Fibroblast of skin of left biceps (primary cell): ENCODE measurements at places on chromosomes 7 and 10.

DNA sequence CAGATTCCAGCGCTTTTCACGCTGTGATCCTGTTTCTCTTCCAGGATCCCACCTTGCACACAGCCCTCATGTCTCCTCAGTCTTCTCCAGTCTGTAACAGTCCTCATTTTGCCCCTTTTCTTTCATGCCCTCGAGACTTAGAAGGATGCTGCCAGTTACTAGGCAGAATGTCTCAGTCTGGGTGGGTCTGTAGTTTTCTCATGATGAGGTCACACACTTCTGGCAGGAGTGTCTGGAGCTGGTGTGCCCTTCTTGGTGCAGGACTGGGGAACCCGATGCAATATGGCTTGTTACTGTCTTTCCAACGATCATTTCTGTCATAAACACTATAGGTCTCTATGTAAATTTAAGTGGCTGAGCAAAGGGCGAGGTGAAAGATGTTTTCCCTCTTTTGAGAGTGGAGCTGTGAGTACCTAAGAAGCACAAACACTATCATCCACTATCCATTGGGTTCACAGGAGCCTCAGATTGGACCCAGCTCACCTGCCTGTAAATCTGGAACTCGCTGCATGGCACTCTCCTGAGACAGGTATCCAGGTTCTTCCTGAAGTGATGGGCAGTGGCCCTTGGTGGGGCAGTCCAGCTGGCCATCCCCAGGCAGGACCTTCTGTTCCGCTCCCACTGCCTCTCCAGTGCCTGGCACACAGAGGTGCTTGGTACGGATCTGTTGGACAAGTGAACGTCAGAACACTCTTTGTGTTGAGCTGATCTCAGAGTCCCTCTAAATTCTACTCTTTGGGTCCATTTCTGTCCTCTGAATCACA is 64.3 kb upstream of the ZNF32 start:
- no peak for DNase-seq

DNA sequence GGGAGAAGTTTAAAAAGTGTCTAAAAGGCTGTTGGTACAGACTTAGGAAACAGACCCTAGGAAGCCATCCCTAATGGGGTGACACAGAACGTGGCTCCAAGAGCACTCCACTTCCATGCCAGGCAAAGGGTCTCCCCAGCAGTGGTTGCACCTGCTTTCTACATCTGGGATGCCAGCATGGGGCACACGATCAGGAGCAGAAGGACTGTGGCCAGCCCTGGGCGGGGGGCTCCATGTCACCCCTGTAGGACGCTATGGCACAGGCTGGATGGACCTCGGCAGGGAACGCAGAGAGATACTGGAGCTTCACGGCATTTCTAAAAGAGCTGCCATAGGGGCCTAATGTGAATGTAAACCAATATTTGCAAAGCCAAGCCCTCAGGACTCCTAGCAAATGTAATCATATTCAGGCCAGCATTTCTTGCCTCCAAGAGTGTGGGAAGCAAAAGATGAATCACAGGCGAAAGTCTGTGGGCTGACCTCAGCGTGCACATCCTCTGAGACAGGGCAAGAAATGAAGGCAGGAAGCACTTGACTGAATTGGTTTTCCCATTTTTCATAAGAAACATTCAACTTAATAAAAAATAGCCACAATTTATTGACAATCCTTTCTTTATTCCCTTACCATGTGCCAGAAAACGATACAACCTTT is 93.9 kb downstream of the ATXN7L1 start:
- peak; percentile 42 for DNase-seq

DNA sequence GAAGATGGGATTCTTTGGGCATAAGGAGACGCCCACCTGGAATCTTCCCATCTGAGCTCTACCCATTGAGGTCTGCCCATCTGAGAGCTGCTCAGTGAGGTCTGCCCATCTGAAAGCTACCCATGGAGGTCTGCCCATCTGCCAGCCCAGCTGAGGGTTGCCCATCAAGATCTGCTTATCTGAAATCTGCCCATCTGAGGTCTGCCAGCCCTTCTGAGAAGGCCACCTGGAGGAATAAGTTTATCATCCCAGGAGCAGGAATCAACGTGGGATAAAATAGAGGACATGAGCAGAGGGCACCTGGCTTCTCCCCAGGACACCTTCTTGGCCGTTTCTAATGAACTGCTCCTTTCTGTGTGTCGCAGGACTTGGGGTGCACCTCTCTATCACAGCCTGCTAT is 35.3 kb upstream of the PDZD8 start:
- DNase-seq = no peak

DNA sequence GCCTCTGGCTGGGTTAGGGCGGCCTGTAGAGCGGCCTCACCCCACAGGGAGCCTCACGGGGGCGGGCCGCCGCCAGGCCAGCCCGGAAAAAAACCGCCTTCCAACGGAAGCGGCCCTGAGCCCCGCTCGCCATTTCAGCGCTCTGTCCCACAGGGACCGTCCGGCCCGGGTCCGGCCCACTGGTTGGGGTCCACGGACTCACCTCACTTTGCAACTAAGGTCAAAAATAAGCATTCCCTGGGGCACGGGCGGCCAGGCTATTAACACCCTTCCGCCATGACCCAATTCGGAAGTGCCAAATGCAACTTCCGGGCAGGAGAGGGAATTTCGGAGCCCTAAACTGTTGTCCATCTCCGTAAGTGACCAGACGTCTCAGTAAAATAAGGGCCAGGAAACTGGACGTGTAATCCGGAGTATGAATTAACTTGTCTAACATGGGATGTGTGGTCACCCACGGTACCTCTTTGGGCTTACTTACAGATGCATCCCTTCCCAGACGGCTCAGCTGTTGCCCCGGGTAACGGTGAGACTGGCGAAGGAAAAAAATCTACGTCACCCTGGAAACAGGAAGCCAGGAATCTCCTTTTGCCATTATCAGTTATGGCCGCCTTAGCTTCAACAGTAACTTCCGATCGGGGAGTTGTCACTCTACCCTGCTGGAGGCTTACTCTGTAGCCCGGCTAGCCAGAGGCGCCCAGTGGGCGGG is at the start of gene BBIP1:
Gene BBIP1 (minus strand): TSS at position 538 of the 706 bp plus-strand sequence. CDS start 1,023 bp downstream, outside the sequence.
- DNase-seq = peak; percentile 100

DNA sequence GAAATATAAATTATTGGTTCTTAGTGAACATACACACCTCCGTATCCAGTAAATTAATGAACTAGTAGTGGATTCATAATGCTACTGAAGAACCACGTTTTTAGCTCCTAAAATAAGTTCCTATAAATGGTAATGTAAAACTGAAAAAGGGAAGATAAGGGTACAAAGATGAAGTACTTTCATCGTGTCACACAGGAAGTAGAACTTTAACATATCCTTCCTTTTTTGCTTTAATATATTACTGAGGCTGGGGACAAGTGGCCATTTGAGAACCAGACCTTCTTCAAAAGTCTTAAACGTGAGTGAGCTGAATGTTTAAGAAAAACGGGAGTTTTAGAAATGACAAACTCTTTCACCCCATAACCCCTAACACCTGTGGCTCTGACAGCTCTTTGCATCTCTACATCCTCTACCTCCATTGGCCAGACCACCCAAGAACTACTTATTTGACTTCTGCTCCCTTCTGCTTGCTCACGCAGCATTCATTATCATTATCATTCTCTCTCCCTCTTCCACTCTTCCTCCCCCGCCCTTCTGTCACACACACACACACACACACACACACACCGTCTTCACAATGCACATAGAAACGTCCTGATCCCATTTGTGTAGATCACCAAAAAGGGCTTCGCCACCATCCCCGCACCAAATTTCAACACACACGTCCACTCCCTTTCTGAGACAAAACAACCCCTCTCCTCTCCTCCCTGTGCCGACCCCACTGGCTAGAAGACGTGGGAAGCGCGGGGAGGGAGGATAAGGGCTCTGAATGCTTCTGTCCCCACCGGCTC is 677 bp downstream of the SKAP2 start:
- no peak for DNase-seq

DNA sequence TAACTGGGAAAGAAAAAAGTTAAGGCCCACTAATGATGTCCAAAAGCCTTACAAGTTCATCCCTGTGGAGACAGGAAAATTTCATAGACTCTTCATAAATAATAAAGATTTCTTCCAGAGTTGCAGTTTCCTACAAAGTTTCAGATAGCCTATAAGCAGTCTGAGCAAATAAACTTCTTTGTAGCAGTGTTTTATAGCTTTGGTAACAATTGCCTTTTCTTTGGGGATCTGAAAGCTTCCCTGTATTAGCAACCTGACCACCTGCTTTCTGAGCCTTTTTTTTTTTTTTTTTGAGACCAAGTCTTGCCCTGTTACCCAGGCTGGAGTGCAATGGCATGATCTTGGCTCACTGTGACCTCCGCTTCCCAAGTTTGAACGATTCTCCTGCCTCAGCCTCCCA is 150.0 kb downstream of the NRBF2 start:
- no peak for DNase-seq

DNA sequence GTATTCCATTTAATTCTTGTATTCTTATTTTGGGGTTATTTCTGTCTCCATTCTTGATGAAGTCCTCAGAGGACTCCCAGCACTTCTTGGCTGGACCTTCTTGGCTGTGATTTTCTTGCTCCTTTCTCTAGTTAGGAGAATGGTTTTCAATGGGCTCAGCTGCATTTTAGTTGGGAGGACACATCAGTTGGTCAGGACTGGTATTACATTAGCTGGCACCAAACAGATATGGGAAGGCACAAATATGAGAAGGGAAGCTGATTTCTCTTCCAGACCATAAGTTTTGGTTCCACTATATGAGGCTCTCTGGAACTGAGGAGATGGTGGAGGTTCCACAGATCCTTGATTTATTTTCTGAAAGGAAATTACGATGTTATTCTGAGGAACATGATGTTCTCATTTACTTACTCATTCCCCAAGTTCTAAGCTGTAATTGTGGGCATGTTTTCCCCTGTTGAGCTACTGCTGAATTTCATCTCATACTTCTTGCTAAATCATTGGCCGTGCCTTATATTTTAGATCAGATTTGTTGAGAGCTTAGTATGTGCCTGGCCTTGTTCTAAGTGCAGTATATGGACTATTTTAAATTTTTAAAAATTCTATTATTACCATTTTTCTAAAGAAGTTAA is 261.0 kb downstream of the THSD7A start:
- no peak for DNase-seq

DNA sequence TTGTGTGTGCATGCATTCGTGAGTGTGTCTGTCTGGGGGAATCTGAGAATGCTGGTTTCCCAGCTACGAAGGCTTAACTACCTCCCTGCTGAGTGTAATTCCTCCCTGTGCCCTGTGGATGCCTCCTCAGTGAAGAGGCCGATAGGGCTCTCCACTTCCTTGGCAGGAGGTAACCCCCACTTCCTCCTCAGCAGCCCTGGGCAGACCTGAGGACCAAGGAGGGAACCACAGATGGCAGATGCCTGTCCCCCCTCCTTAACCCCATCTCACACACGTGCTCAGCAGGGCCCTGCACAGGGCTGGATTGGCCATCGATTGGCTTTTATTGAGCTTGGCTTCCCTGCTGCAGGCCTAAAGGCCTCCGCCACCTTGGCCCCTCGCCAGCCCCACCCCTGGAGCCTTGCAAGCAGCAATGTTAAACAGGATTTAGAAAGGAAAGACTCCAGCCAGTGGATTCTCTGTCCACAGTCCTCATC is 45.6 kb upstream of the LRRC4 start:
- no peak for DNase-seq

DNA sequence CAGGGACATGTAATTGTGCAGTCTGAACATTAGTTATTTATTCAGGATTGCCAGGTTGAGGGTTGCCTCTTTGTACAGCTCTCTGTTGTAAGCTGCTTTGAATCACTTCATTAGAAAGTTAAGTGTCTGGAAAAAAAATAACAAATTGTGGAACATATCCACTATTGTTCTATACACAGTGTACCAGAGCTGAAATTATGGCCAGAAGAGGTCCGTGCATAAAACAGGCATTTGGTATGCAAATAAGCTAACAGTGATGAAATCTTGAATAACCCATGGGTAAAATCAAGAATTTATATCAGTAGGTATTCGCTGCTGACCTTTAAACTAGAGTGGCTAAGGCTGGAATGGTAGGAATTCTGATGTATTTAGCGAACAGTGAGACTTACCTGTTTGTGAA is 152.1 kb downstream of the LHFPL3 start:
- no peak for DNase-seq

GRCh38 chr10:44396671-44397191 is 11.8 kb upstream of the CXCL12 start:
- no peak for DNase-seq

DNA sequence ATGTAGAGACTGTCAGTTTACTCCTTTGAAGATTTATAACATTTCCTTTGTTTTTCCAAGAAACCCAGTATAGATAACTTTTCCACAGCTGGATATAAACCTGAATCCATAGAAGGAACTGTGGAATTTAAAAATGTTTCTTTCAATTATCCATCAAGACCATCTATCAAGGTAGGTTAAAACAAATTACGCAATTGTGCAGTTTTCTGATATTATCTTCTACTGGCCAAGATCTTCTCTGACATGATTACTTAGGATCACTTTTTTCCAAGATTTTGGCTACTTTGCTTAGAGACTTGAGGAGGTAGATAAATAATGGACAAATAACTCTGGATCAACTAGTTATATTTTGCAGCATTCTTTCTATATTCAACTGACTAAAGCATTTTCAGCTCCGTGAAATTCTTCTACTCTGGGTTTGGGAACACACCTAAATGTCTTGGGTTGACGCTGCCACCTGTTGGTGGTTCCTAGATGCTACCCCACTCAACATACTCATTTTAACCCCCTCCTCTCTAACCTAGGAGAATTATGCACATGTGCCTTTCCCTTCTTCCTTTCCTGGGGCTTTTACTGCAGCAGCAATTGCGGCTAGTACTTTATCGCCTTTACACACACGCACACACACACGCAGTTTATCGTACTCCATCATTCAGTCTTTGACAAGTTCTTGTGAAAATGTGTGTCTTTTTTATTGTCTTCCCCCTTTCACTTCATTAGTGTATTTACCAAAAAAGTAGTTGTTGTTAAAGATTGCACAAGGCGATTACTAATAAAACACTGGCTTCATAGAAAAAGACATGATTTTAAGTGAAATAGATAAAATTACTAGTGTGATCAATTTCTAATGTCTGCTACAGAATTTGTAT is 32.7 kb downstream of the ABCB5 start:
- DNase-seq = no peak

DNA sequence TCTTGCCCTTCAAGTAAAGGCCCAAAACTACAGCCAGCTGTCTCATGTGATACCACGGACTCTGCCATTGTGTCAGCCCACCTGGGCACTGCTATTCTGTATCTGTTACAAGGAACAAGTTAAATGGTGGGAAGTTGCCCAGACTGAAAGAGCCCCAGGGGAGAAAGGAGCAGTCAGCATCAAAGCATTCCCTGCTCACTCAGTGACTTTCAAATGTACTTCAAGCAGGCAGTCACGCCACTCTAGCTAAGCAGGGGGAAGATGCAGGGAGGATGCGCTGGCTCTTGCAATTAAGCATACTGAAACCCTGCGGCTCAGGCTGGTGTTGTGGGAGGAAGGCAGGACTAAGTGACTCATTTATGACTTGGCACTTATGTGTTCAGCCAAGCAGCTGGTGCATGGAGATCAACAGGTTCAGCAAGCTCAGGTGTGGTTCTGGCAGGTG is 1249.6 kb downstream of the TYW1 start:
- no peak for DNase-seq
